ENCODE measurements at places on chromosomes 6 and 20.

DNA sequence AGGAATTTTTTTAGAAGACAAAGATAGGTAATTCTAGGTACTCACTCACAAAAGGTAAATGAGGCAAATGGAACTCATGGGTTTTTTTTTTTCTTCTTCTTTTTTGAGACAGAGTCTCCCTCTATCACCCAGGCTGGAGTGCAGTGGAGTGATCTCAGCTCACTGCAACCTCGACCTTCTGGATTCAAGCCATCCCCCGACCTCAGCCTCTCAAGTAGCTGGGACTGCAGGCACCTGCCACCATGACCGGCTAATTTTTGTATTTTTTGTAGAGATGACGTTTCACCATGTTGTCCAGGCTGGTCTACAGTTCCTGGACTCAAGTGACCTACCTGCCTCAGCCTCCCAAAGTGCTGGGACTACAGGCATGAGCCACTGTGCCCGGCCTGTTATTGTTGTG lies 126.1 kb downstream of the LRRC1 start:
- DNase-seq: no peak

- DNase-seq: peak; percentile 34
These were observed 65.8 kb upstream of the CCDC167 start for GRCh38 chr6:37565267-37566110.

DNA sequence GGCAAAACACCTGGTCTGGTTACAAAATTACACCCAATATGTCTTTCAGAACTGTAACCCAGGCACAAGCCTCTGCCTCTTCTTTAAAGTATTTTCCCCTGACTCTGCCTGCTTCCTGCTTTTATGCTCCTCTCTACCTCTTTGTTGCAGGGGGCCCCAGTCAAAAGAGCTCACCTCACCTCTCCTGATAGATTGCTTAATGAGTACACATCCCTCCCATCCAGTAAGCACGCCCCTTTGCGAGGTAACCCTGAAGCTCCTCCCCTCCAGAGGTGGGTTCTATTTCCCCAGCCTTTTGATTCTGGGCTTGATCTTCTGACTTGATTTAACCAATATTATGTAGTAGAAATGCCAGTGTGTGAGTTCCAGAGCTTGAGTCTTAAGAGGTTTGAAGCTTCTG lies 56.6 kb upstream of the EYA2 start:
- no peak for DNase-seq

DNA sequence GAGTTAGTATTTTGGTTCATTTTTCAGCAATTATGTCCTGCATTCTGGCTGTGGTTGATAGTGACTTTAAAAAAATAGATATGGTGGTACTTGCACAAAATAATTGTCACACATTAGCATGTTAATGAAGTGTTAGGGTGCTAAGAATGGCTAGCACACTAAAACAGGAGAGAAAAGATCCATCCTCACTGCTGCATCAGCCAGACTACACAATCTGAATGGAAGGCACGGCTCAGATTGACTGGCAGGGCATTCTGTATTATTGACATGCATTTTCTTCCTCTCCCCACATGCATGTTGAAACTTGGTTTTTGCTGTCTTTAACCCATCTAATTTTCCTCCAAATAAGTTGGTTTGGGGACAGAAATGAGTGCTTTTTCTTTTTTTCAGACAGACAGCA lies 306.3 kb downstream of the PRL start:
- no peak for DNase-seq
